ENCODE measurements at places on chromosomes 11 and 22.

DNA sequence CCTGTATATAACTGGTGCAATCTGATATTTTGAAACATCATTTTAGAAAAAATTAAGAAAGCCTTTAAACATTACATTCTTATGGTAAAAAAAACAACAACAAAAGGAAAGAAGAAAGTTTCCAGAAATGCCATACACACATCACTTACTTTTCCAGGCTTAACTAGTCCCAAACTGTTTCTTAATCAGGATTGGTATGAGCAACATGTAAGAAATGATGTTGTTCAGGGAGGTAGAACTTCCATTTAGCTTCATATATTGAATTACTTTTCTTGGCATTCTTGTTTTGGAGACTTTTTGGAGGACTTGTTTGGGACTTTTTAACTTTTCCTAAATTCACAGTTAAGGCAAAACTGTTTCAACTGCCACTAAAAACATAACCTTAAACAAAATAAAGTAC is 791.5 kb downstream of the METTL15 start:
- DNase-seq = no peak

DNA sequence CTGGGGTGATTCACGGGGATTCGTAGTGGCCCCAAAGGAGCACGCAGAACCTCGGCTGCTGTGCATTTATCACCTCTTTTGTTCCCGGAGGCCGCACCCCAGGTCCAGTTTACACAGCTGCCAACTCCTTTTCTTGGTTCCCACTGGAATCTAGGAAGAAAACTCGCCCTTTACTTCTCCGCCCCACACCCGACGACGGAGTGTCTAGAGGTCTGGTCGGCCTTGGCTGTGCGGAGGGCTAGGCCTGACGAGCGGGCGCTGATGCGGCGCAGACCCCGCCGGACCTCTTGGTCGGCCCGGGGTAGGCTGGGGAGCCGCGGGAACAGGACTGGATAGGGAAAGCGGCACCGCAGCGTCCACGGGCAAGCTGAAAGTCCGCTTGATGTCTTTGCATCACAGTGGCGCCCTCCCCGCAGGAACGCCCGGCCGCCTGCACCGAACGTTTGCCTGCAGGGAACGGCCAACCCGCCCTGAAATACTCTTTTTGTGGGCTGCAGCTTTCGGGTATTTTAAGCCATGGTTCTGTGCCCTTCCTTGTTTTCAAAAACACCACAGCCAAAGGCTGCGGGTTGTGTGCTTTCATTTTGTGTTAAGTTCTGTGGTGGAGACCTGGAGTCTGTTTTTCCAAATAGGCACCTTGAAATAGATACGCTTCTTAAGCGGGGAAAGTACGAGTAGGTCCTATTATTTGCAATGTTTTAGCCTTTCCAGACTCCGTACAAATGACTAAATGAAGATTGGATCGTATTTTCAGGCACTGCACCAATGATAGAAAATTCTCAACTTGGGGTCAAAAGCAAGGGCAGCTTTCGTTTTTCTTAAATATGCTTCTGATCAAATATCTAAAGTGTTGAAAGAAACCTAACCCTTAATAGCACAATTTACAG is 829 bp upstream of the ZBED5 start:
- peak; percentile 45 for DNase-seq

- DNase-seq = no peak
These were observed 25.5 kb downstream of the DKK3 start for GRCh38 chr11:11982975-11983374.

DNA sequence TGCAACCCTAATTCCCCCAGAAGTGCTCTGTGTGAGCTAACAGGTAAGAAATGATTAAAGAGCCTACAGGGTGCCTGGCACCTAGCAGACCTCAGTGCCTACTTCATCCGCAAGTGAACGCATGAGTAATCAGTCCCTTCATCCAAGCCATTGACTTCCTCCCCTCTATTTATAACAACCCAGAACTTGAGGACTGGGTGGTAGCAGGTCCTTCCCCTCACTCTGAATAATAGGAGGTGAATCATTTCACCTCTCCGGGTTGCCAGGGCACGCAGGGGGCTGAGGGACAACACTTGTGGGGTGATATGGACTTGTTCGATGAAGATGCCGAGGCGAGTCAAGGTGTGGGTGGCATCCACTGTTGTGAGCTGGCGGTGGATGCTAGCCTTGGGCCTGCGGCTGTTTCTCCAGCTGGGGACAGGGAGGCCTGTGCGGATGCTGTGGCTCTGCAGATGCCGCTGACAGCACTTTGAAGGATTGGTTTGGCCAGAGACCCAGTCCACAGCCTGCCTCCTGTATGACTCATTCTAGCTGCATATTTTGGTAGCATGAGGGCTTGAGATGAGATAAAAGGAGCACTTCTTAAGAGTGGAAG is 11.7 kb upstream of the SORL1-AS1 start:
- DNase-seq = peak; percentile 50

- DNase-seq = no peak
These were observed 145.1 kb upstream of the OPCML start for GRCh38 chr11:133677387-133677786.

GRCh38 chr11:119709638-119710346 is 19.2 kb downstream of the NECTIN1 start:
- peak; percentile 27 for DNase-seq

- DNase-seq = peak; percentile 9
These were observed 54.4 kb downstream of the DGCR2 start for GRCh38 chr22:19067696-19068348.

DNA sequence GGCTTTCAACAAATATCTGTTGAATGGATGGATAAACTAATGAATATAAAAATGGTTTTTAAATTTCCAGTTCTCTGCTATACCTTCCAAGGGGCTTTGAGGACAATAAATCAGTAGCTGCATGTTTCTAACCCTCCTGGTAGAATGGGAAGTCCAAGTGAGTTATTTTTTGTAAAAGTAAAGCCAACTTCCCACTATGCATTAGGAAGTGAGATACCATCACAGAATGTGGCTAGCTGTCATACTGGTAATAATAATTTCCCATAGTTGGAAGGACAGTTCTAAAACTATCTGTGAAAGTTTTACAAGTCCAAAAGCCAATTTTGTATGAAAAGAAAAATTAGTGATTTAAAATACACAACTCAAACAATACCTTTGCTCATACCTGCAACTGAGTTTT is 50.0 kb downstream of the TMEM123 start:
- no peak for DNase-seq

GRCh38 chr22:48517039-48518030 is 1310.3 kb downstream of the BRD1 start:
- no peak for DNase-seq

- peak; percentile 95 for DNase-seq
These were observed 1.0 kb upstream of the RELA start for GRCh38 chr11:65663639-65664200.

DNA sequence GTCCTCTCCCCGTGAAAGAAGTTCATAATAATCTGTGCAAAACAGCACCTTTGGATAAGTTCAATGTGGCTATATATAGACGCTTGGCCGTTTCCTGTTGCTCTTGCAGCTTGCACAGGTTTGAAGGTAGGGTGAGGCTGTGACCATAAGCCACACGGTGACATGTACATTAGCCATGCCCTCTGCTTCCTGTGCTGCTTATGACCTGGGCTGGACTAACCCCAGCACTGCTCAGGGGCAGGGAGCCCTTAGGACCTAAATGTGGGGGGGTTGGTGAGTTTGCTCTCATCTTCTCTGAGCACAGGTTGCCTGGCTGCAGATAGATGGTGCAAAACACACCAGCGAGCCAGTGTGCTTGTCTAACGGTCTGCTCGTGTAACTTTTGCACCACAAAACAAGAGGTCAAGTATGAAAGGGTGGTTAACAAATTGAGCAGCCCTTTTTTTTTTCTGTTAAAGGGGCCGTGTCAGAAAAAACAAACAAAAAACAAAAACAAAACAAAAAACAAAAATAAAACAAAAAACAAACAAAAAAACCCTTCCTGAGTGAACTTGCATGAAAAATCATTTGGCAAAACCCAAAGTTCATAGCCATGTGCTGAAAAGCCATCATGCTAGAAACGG is 37.3 kb downstream of the FLI1 start:
- no peak for DNase-seq

- DNase-seq = no peak
These were observed 29.2 kb upstream of the KCNA4 start for GRCh38 chr11:30045921-30046577.

GRCh38 chr11:44036811-44037657 is 10.7 kb upstream of the ACCSL start:
- peak; percentile 59 for DNase-seq

DNA sequence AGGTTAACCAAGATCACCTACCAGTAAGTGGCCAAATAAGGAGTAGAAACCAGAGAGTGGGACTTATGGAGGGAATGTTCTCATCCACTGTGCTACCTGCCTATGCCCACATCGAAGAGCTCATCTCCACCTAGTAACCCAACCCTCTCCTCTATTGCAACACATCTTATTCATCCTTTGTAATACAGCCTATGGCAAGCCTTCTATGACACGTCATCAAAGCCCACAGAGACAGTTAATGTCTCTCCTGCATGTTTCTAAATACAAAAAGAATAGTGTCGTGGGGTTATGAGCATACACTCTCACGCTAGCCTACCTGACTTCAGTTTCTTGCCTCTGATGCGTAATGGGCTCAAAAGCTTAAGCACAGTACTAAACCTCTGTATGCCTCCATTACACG is 1158.1 kb upstream of the TENM4 start:
- no peak for DNase-seq

- DNase-seq = no peak
These were observed 58.3 kb downstream of the PRR5L start for GRCh38 chr11:36354221-36355003.

DNA sequence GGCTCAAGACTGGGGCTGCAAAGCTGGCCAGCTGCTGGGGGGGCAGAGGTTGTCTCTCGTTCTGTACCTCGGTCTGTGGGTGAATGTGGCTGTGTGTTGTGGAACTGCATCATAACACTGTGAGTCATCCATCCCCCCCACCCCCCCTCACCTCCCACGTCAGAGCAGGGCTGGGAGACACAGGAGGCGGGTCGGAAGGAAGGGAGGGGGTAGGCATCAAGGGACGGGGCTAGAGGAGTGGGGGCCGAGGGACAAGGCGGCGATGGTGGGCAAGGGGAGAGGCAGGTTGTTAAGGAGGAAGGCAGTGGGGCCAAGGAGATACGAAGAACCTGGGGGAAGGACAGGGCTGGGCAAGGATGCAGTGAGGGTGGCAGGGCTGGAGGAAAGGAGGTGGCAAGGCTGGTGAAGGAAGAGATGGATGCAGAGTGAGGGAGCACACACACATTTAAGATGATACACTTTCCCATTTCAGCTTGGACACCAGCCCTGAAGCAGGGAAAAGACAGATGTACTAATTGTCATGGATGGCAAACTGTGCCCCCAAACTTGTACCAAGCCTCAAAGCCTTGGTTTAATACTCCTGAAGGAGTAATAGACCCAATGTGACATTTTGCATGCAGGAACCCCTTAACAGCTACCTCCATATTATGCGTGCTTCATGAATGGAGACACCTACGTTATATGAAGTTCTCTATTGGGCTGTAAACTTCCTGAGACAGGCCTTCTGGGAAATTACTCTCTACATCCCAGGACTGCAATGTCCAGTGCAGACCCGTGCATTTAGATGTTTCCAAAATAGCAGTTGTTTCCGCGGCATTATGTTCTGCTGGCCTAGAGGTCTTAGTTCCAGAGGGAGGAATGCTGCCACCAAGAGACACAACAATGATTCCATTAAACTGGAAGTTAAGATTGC is at the start of gene YPEL4:
YPEL4 (minus strand) TSS at position 87 of the 913 bp plus-strand sequence. CDS start 2,805 bp downstream, outside the sequence.
- peak; percentile 66 for DNase-seq

DNA sequence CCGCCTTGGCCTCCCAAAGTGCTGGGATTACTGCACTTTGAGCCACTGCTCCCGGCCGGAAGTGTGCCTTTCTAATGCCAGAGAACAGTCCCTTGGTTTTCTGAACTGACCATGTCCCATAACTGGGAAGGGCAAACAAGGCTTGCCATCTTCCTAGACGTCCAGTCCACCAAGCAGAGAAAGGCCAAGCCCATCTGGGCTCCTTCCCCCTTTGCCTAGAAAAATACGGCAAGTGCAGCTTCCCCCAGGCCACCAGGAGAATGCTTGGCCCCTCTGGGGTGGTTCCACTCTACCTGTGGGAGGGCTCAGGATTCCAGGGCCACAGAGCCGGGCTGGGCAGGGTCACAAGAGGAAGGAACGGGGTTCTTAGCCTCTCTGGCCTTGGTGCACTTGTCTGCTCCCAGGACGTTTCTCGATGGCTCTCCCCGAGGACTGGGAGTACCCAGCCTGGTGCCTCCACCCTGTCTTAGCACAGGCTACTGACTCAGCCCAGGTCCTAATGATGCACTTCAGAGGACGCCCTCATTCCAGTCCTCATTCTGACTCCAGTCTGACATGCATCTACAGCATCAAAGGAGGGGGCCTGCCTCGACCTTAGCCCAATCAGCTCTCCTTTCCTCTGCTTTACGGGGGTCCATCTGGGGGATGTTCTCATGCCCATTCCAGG is 1.2 kb downstream of the USP2 start:
- DNase-seq = no peak

DNA sequence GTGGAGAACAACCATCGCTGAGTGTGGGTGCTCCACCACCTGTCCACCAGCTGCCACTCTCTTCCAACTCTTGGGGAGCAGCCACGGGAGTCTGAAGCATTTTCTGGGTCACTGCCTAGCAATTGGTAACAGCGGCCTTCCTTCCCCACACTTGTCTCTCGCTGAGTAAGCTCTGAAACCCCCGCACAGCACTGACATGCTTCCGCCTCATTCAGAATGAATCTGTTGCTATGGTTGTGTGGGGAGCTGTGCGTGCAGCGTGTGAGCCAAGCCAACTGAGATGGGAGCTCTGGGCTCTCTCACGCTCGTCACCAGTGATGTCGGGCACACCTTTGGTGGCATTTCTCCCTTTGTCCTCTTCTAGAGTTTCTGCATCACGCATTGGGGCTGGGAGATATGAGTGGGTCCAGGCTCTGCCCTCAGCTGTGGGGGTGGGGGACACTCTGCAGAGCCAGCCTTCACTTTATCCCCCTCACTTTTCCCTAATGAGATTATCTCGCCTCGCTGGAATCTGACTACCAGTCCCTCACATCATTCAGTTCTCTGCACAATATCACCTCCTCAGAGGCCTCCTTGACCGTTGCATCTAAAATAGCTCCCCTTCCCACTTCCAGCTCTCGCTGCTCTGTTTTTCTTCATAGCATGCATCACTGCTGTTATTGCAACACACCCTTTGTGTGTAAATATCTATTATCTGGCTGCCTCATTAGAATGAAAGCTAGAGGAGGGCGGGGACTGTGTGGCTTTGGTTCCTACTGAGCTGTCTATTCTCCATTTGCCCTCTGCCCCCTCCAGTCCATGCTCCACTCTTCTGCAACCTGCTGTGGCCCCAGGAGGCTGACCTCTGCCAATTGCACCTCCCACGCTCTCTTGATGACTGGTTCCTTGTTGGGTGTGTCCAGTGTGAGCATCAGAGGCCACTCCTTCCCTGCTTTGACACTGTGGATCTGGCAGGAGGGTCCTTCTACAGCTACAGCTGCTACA is 569.9 kb upstream of the CADM1 start:
- DNase-seq = peak; percentile 46

DNA sequence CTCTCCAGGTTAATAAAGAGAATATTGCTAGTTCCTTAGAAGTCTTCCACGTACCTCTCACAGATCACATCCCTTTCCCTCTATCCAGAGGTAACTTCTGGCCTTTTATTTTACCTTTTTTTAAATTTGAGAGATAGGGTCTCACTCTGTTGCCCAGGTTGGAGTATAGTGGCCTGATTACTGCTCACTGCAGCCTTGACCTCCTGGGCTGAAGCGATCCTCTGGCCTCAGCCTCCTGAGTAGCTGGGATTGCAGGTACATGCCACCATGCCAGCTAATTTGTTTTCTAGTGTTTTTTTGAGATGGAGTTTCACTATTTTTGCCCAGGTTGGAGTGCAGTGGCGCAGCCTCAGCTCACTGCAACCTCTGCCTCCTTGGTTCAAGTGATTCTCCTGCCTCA is 24.4 kb downstream of the YAP1 start:
- DNase-seq = no peak

- no peak for DNase-seq
These were observed 11.1 kb downstream of the MICAL2 start for GRCh38 chr11:12121517-12121916.

GRCh38 chr11:10304495-10305261 is at the start of gene ADM:
ADM (plus strand) TSS chr11:10305073; CDS start chr11:10305701, 628 bp downstream.
- DNase-seq = peak; percentile 95

Measured in suppressor macrophage treated with lipopolysaccharide for 1 hour (primary cell).